ENCODE measurements at places on chromosomes 6 and 20. TPM values are rescaled to one million over a fixed set of nuclear protein-coding genes. Genes with fewer than 3 reads are reported as not detected.

GRCh38 chr20:62044631-62045030 lies 21.1 kb downstream of the TAF4 start:
- no peak for DNase-seq

DNA sequence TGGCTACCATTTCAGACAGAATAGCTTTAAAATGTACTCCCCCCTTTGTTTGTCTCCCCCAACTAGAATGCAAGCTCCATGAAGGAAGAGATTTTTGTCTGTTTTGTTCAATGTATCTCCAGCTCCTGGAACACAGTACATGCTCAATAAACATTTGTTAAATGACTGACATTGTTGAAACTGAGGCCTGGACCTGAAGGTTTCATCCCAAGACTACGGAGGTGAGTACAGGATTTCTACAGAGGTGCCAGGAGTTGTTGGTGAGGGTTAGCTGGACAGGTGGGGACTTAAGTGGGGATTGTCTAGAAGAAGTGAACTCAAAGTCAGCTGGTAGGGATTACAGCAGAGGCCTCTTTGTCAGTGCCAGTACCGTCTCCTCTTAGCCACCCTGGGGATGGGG lies 19.4 kb downstream of the VEGFA start:
- DNase-seq, result no peak

GRCh38 chr6:117478853-117479231 lies 3.6 kb upstream of the DCBLD1 start:
- no peak for DNase-seq

- no peak for DNase-seq
These were observed 104.6 kb upstream of the EXOC2 start for GRCh38 chr6:797479-798077.

- DNase-seq, result no peak
These were observed 509.4 kb downstream of the KIF16B start for GRCh38 chr20:16063881-16064280.

LST1 gene
- total RNA-seq, result 34.2 TPM

Measured in omental fat pad (tissue), 4 donors.